CD4-positive, alpha-beta T cell treated with Interleukin-21 for 1 hour (primary cell): ENCODE measurements at places on chromosomes 2 and 18.
A peak's percentile ranks its signal among the peaks of the same experiment; 100 is the strongest.

GRCh38 chr18:45332871-45333270 is 282.4 kb upstream of the SLC14A2 start:
- no peak for DNase-seq

- DNase-seq: no peak
Observed at GRCh38 chr18:22552254-22552653, 134.5 kb upstream of the CTAGE1 start.

DNA sequence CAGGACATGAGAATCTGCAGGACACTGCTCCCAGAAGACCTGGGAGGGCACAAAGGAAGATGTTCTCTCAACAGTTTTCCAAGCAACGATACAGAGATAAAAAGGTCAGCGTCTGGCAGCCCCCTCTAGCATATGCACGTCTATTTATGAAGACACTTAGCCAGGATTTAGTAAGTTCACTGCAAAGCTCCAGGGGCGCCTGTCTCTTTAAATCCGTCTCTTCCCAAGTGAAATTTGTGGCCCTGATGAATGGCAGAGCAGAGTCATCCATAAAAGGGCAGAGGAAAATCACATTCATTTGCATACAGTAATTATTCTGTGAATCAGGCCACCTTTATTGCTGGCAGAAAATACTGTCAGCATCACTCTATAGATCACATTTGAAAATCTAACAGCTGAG is 390.9 kb upstream of the SMIM21 start:
- DNase-seq: no peak

DNA sequence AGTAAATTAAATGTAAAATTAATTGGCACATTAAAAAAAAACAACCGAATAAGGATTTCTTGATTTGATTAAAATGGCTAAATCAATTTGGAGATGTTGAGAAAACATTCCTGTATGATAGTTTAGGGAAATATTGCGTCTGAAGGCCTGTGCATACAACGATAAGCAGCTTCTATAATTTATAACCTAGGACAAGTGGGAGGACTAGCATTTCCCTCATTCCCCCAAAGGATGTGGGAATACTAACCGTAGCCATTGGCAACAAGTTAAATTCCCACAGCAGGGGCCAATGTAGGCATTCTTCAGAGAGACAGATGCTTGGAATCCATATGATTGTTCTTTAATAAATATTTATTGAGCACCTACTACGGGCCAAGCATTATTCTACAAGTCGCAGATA is 134.5 kb downstream of the NYAP2 start:
- no peak for DNase-seq

DNA sequence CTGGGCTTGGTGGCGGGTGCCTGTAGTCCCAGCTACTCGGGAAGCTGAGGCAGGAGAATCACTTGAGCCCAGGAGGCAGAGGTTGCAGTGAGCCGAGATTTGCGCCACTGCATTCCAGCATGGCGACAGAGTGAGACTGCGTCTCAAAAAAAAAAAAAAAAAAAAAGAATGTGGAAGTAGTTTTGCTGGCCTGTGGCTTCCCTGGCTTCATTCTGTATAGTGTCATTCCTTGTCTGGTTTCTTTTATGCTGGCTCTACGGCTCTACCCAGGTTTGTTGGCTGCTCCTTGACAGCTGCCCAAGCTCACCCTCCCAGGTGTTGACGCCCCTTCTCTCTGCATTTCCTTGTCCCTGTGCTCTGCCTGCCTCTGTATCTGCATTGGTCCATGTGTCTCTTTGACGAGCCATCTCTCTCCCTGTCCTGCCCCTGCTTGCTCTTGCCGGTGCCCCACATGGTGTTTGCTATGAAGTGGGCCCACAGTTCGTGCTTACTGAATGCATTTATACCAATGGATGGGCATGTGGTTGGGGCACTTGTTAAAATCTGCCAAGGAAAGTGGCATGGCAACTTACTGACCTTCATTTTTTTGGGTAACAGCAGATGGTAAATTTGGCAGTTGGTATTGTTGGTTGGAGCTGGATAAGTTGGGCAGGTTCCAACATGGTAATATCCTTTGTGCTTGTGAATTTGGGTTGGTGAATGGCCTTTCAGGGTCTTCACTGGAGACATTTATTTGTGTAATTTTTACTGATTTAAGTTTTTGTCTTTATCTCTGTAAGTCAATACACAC is 113.9 kb downstream of the MAP4K4 start:
- no peak for DNase-seq

DNA sequence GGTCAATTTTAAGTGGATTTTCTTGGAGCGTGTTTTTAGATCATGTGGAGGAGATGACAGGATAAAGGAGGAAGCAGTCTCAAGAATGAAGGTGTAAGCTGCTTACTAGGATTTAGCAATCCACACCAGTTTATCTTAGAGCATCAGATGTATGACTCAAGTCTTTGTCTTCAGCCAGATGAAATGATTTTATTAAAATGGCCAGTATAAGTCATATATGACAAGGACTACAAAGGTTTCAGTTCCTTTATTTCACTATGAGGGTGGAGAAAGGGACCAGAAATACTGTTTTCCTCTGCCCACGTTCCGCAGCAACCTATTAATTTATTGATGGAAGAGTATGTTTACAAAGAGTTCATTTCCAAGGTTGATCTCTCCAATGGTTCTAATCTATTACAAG is 970.5 kb upstream of the SLC39A10 start:
- no peak for DNase-seq

- no peak for DNase-seq
Observed at GRCh38 chr2:70362661-70363060, 60.8 kb upstream of the FAM136A start.

DNA sequence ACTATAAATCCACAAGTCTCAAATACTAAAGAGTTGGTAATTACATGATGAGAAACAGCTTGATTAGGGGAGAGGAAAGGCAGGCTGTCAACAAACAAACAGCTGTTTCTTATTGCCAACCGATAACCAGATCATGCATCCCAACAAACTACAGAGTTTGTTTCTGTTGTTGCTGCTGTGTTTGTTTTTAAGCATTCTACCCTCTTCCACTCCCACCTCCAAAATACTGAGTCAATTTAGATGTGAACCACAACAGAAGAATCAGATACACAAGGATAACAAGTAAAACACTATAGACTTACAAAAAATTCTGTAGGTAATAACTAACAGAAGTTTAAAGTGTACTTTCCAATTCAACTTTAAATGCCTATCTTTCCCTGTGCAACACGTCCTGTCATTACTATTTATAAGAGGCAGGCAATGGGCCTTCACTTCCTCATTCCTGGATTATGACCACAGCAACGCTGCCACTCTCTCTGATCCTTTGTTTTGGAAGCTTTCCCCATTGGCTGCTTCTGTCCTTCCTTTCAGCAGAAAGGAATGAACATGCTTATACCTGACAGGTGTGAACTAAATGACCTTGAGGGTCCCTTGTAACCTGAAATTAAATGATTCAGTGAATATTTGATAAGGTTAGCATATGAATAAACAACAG is 152.0 kb downstream of the SRBD1 start:
- no peak for DNase-seq

DNA sequence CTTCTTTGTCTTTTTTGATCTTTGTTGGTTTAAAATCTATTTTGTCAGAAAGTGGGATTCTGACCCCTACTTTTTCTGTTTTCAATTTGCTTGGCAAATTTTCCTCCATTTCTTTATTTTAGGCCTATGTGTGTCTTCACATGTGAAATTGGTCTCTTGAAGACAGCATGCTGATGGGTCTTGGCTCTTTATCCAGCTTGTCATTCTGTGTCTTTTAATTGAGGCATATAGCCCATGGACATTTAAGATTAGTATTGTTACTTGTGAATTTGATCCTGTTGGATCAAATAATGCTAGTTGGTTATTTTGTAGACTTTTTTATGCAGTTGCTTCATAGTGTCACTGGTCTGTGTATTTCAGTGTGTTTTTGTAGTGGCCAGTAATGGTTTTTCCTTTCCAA is 26.3 kb upstream of the DSG1 start:
- DNase-seq: no peak

GRCh38 chr2:142020368-142020767 is 110.4 kb downstream of the LRP1B start:
- no peak for DNase-seq

- DNase-seq: no peak
Observed at GRCh38 chr2:126614524-126615227, 41.3 kb upstream of the GYPC start.

DNA sequence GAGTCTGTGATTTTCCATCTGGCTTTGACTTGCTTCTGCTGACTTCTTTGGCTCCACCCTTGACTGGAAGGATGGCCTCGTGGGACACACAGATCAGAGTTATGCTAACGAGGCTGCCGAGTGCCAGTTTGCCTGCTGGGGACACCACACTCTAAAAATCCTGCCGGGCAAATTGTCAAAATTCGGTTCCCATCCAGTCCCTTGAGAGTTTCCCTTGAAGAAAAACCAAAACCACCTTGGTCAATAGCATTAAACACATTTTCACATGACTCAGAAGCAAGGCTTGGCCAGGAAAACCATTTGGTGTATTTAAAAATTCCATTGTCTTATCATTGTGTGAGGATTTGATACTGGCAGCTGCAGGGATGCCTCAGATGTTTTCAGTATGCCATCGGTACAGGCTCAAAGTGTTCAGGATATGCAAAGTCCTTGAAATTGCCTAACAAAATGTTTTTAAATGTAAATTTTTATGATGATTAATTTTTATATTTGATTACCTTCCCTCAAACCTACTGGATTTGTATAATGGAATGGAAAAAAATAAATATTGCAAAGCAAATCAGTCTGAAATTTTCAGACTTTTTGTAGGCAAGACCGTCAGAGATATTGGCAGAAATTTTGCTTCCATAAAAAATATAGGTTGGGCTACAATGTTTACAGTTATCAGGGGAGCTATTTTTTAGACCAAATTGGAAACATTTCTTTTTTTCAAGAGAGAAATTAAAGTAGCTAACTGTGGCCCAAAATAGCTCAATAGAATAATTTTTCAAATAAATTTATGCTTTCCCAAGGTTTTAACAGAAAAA is 41.6 kb downstream of the KCNE4 start:
- DNase-seq: no peak

- no peak for DNase-seq
Observed at GRCh38 chr2:63064197-63064596, 13.6 kb downstream of the OTX1 start.

- no peak for DNase-seq
Observed at GRCh38 chr2:60796573-60797509, 40.8 kb downstream of the PAPOLG start.

GRCh38 chr18:22169011-22169888 is at the start of gene GATA6:
TSS of gene GATA6 (plus strand) at chr18:22169589. CDS start at chr18:22171145, 1,556 bp downstream.
- DNase-seq: peak; percentile 61

DNA sequence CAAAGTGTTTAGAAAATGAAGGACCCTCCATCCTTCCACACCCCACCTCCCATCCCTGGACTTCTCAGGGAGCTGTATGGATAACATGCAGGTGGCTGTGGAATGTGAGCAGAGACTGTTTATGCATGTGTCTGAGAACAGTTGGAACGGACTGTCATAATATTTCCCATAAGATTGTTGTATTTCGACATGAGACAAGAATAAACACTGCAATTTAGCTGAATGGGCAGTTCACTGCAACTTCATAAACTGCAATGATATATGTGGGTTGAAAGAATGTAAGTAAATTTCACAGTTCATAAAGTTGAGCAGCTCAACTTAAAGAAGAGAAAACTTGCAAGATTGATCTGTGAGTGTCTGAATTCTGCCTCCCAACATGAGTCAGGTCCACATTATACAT is 74.6 kb downstream of the MEP1B start:
- DNase-seq: no peak

DNA sequence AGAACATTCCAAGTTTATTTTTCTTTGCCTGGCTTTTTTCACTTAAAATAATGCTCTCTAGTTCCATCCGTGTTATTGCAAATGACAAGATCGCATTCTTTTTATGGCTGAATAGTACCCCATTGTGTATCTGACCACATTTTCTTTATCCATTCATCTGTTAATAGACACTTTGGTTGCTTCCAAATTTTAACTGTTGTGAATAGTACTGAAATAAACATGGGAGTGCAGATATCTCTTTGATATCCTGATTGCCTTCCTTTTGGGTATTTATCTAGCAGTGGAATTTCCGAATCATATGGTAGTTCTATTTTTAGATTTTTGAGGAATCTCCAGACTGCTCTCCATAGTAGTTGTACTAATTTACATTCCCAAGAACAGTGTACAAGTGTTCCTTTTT is 230.5 kb downstream of the FIGN start:
- no peak for DNase-seq
